Fibroblast of pulmonary artery (primary cell): ENCODE measurements at places on chromosomes 11 and 22.
A peak's percentile ranks its signal among the peaks of the same experiment; 100 is the strongest.

GRCh38 chr11:94477624-94478023 is 16.0 kb downstream of the MRE11 start:
- DNase-seq, result no peak

- no peak for DNase-seq
These were observed 52.0 kb downstream of the BCR start for GRCh38 chr22:23232094-23232905.

DNA sequence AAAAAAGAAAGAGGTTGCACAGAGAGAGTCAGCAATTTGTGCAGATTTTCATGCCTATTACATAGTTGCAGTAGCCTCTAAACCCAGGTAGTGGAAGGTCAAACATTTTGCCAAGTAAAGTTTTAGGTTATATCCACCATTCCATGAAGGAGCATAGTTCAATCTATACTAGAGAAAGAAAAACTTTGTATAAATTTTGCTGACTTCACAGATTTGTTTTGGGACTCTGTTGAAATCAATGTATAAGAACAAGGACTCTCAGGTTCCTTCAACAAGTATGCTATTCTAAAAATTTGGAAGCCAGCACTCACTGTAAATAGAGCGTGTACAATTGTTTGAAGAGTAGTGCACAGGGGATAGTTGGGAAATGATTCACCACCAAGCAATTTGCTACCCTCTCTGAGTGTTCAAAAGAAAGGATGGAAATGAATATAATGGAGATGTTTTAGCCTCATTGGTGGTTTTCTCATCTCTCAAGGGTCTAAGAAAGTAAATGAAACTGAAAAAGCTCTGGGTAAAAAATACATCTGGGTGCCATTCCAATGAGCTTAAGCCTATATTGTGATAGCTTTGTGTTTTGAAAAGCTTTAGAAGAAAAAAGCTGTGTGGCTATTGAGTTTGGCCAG is 508.4 kb upstream of the LUZP2 start:
- peak; percentile 73 for DNase-seq

GRCh38 chr11:83063073-83063754 is 8.5 kb downstream of the RAB30 start:
- DNase-seq, result peak; percentile 60

DNA sequence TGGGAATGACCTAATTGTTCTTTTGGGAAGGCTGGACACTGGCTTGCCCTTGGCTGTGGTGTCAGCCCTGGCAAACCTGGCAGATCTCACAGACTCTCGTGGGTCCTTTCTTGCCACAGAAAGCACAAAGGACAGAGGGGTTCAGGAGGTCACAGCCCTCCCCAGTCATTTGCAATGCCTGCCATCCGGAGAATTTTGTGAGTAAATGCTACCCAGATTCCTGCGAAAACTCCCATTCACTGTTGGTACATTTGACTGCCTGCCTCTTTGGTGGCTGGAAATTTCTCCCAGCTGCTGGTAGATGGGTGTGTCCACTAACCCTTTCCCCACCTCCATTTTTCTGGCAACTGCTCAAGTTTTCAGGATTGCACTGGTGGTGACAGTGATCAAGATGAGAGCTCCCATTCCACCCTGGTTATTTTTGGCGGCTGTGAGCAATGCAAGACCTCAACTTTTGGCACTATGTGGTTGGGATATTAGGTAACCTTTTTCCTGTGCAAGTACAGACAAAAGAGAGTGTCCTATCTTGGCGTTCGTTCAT is 155.7 kb downstream of the NAV2 start:
- peak; percentile 98 for DNase-seq

DNA sequence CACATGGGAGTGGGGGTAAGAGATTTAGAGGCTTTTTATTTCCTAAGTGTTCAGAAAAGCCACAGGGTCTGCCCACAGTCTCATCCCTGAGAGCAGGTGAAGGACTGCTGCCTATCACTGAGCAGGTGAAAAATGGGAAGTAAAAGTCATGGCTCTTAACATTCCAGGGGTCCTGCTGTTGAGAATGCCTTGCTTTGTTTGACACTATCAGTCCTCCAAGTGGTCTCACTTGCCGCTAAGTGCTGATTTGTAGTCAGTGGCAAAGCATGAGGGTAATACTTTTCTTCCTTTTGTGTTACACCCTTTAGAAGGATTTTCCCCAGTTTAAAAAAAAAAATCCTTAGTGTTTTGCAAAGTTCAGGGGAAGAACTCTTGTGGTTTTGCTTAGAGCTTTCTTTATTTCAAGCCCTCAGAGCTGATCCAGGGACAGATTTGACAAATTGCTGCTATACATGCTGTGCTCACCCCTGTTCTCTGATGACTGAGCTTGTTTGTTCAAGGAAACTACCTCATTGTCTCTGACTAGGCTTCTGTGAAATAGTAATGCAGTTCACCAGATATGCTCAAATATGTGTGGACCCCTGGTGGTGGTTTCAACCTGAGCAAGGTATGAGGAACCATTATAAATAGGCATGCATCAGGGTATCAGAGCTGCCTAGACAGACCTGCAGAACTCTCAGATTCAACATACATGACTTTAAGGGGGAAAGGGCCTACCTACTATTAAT is 141.0 kb downstream of the ARHGAP42 start:
- DNase-seq, result peak; percentile 66

GRCh38 chr11:8784954-8785353 is 102.4 kb downstream of the RPL27A start:
- DNase-seq, result no peak

- peak; percentile 47 for DNase-seq
These were observed 199.9 kb downstream of the DSCAML1 start for GRCh38 chr11:117597071-117597470.

DNA sequence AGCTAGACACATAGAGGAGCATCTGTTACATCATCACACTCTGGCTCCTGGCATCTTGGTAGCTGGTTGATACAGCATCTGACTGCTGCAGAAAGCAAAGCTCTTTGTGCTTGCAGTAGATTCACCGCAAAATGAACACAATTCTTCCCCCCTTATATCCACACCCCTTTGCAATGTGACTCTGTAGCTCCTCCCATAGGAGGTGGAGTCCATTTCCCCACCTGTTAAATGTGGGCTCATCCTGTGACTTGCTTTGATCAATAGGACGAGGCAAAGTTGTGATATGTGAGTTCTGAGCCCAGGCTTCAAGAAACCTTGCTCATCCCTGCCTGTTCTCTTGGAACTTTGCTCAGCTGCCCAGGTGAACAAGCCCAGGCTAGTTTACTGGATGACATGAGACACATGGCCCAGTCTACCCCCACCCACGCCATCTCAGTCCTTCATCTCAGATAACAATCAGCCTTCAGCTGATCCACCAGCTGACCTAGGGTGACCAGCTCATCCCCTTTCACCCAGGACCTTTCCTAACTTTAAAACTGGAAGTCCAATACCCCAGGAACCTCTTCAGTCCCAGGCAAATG is 272.2 kb downstream of the TENM4 start:
- no peak for DNase-seq

DNA sequence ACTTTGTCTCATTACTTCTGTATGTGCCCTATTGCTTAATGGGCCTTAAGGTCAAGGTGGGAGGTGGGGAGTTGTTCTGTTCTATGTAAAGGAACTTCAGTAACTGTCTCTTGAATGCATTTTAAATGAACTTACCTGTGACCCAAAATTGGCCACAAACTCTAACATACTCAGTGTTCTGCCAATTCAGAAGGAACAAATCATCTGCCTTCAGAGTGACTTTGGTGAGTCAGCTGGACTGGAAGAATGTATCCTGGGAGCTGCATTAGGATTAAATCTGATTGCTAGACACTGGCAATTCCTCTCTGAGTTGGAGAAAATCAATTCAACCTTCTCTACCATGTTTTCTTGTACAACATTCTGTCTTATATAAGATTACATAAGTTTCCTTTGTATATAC is 1104.8 kb downstream of the DLG2 start:
- peak; percentile 7 for DNase-seq

DNA sequence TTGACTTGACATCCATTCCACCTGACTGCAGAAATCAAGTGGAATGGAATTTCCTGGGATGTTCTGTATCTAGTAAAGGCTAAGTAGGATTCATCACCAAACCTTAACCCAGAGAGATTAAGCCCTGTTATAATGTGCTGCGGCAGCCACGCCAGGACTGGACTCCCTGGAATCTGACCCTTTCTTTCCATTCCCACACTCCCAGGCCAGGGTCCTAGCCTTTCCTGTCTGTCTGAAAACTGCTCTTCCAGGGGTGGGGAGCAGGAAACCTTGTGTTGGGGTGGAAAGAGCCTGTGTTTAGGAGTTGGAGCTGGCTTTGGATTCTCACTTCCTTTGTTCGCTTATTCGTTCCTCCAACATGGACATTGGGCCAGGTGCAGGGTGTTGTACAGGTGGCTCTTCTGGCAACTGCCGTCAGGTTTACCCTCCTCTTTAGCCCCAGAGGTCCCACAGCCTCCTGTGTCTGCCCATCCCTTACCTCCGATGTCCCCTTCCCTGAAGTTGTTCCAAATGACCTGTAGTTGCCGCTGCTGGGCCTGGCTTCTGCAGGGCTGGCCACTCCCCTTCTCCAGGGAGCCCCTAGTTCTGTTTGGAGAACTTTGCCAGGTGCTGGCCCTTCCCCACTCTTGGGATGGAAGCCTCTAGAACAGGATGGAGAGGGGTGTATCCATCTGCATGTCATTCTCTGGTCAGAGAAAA is 20.5 kb upstream of the PARVB start:
- no peak for DNase-seq

GRCh38 chr11:101390539-101390938 is 193.3 kb downstream of the TRPC6 start:
- DNase-seq, result peak; percentile 16

DNA sequence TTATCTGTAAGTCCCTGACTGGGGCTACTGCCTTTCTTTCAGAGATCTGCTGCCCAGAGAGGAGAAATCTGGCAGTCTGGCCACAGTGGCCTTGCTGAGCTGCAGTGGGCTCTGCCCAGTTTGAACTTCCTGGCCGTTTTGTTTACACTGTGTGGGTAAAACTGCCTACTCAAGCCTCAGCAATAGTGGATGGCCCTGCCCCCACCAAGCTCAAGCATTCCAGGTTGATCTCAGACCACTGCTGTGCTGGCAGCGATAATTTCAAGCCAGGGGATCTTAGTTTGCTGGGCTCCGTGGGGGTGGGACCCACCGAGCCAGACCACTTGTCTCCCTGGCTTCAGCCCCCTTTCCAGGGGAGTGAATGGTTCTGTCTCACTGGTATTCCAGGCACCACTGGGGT is 117.5 kb downstream of the TRPC6 start:
- no peak for DNase-seq

DNA sequence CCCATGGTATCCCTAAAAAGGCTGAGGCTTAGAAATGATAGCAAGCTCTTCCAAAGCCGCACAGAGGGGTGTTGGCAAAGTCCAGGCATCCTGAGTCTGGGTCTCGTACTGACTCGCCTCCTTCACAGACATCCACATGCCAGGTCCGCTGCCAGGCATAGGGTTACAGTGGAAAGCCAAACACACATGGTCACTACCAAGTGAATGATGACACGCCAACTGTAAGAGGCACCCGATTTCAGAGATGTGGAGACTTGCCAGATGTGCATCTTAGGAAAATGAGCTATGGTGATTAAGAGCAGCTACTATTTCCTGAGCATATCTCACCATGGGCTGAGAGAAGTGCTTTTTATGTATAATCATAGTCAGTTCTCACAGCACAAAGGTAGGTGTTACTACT is 314.9 kb downstream of the MIAT start:
- no peak for DNase-seq

DNA sequence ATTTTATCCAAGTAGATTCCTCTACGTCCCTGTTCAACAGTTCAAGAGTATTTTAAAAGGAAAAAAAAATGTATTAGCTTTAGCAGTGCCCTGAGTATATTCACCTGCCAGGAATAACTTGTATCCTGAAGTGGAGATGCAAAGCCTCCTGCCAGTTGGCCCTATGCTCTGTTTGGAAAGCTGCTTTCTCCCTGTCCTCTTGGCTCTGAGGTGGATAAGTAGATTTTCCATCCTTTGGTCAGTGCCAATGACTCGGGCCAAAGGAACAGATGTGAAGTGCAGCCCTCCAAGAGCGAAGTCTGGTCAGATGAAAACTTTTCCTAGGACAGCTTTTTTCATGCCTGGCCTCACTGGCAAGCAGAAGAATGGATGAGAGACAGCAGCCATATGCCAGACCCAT is 839.9 kb upstream of the TENM4 start:
- no peak for DNase-seq

- DNase-seq, result peak; percentile 6
These were observed 147.1 kb downstream of the C11orf91 start for GRCh38 chr11:33553486-33553885.

DNA sequence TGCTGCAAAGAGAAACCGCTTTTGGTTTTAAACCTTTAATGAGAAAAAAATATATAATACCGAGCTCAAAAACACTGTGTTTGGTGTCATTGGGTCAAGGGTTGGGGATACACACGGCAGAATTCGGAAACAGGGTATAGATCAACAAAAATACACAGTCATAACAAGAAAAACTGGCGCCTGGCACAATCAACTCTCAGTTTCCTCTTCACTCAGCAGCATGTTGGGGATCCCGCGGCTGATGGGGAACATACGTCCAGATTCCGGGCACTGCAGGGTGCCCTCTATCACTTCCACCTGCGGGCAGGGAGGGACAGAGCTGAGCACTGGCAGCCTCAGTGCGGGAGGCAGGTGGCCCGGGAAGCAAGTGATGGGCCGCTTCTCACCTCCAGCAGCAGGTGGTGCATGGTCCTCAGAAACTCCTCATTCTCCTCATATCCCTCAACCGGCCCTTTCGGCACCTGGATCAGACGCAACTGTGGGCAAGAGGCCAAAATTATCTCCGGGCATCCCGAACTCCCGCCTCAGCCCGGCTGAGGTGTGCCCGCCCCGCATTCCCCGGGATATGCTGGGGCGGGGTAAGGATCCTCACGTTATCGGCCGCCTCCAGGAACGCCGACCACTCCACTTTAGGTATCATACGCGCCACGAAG is 561 bp downstream of the TRMT112 start:
- DNase-seq, result no peak
